Type B pancreatic cell (in vitro differentiated cells): ENCODE measurements at places on chromosomes 6 and 20.

- peaks cover 21% of the 10 kb centered on the region for H3K27me3 ChIP-seq
- no peak overlapping the region for H3K4me3 ChIP-seq
- DNase-seq, result no peak
- H3K27ac ChIP-seq, result no peak overlapping the region
- H3K36me3 ChIP-seq, result no peaks in the 10 kb centered on the region
These were observed 386.9 kb downstream of the CDH4 start for GRCh38 chr20:61638802-61639585.

DNA sequence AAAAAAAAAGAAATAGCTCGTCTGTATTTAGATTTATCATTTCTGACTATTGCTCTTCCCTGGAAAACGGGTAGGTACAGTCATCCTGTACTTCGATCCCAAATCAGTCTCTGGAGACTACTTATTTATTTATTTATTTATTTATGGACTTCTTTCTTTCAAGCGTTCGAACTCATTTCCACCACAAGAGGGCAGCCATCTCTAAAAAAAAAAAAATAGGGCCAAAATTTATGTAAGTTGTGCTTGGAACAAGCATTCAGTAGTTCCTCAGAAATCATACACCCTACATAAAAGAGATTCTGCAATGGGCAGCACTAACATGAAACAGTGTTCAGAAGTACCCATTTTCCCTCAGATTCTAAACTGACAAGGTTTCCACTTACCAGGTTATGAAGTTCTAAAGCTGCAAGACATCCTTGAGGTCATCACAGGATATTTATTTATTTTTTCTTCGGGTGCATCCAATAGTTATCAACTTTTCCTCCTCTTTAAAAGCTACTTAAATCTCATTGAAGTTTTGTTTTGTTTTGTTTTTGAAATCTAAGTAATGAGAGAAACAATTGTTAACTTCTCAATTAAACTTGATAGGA, 1.9 kb upstream of the BMP2 start:
- H3K4me1 ChIP-seq, result peaks cover 20% of the 10 kb centered on the region
- no peaks in the 10 kb centered on the region for H3K36me3 ChIP-seq
- H3K27me3 ChIP-seq, result peaks cover 43% of the 10 kb centered on the region
- no peak overlapping the region for H3K27ac ChIP-seq
- H3K4me3 ChIP-seq, result peak overlapping the region; percentile 74
- DNase-seq, result no peak

DNA sequence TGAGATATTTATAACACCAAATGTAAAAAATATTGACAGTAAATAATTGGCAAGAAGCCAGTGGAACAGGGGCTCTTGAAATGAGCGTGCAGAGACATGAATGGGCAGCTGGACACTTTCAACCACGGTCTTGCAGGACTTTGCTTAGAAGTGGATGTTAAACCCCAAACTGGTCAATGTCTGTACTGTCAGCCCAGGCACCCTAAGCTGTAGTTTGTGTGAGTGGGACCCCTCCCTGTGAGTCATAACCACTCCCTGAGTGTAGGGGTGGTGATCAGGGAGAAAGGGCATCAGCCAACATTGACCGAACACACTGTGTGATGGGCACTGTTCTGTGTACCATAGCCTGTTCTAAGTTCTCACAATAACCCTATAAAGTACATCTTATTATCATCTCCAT, 108.6 kb downstream of the FIG4 start:
- peaks cover 12% of the 10 kb centered on the region for H3K36me3 ChIP-seq
- DNase-seq, result no peak
- H3K27me3 ChIP-seq, result no peaks in the 10 kb centered on the region
- no peak overlapping the region for H3K27ac ChIP-seq

DNA sequence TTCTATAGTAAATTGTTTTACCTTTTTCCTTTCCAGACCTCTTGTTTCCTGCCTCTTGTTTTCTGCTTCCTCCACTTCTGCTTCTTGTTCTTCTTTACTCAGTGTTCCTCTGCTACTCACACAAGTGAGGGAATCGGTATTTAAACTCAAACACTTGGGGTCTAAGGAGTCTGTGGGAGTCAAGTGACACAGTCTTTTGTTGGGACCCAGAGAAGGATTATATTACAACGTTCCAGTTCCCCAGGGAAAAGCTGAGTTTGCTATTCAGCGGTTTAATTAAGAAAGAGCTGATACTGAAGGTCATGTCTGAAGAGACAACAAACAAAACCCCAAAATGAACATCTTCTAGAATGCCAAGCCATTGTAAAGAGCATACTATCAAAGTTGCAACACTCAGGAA, 107.8 kb upstream of the CITED2 start:
- no peaks in the 10 kb centered on the region for H3K27me3 ChIP-seq
- H3K27ac ChIP-seq, result peak overlapping the region; percentile 5
- H3K36me3 ChIP-seq, result no peaks in the 10 kb centered on the region
- peaks cover 31% of the 10 kb centered on the region for H3K4me1 ChIP-seq
- DNase-seq, result no peak
- peak overlapping the region; percentile 5 for H3K4me3 ChIP-seq

GRCh38 chr6:129947797-129948196, 70.6 kb upstream of the L3MBTL3 start:
- no peaks in the 10 kb centered on the region for H3K36me3 ChIP-seq
- H3K4me3 ChIP-seq, result no peak overlapping the region
- no peak overlapping the region for H3K27ac ChIP-seq
- DNase-seq, result no peak
- H3K27me3 ChIP-seq, result no peaks in the 10 kb centered on the region

- H3K4me1 ChIP-seq, result peaks cover 12% of the 10 kb centered on the region
- no peaks in the 10 kb centered on the region for H3K27me3 ChIP-seq
- no peak overlapping the region for H3K4me3 ChIP-seq
These were observed 101.6 kb downstream of the ATXN1 start for GRCh38 chr6:16659466-16660156.

GRCh38 chr6:47628448-47629272, 69.7 kb upstream of the ADGRF4 start:
- no peak for DNase-seq
- peaks cover under 1% of the 10 kb centered on the region for H3K4me1 ChIP-seq
- H3K36me3 ChIP-seq, result no peaks in the 10 kb centered on the region
- no peak overlapping the region for H3K4me3 ChIP-seq
- H3K27me3 ChIP-seq, result no peaks in the 10 kb centered on the region
- no peak overlapping the region for H3K27ac ChIP-seq

- no peaks in the 10 kb centered on the region for H3K36me3 ChIP-seq
- H3K4me1 ChIP-seq, result peaks cover 15% of the 10 kb centered on the region
- no peak for DNase-seq
- no peaks in the 10 kb centered on the region for H3K27me3 ChIP-seq
These were observed 66.6 kb upstream of the CCN6 start for GRCh38 chr6:111987295-111987694.

DNA sequence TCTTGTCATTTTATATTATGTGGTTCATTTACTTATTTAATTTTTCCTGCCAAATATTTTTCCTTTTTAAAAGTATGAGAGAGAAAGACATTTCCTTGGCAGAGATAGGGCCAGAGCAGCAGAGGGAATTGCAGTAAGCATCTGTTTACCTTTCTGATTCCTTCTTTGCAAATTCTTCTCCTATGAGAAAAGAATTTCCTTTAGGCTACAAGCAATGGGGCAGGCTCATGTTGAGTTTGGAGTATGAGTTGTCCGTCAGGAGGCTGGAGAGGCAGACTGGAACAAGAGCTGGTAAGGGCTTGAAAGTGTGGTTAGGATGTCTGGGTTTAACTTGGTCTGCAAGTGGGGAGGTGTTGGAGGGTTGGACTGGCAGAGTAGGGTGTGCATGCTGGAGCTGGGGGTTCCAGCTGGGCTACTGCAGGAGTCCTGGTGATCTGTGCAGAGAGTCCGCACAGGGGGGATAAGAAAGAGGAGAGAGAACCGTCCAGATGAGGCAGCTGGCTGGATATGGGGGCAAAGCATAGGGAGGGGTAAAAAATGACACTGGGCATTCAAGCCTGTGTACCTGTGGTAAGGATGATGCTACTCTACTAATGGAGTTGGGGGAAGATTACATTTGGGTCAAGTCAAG, 19.7 kb downstream of the TIAM2 start:
- no peaks in the 10 kb centered on the region for H3K36me3 ChIP-seq
- H3K4me3 ChIP-seq, result no peak overlapping the region
- H3K27me3 ChIP-seq, result no peaks in the 10 kb centered on the region
- DNase-seq, result no peak
- H3K4me1 ChIP-seq, result peaks cover 30% of the 10 kb centered on the region

GRCh38 chr6:90025523-90026061, 131.3 kb downstream of the GJA10 start:
- H3K36me3 ChIP-seq, result no peaks in the 10 kb centered on the region
- H3K27me3 ChIP-seq, result no peaks in the 10 kb centered on the region
- no peak overlapping the region for H3K27ac ChIP-seq
- DNase-seq, result no peak
- H3K4me3 ChIP-seq, result peak overlapping the region; percentile 6

GRCh38 chr6:139003751-139004150, 15.7 kb upstream of the REPS1 start:
- H3K36me3 ChIP-seq, result no peaks in the 10 kb centered on the region
- peaks cover 4% of the 10 kb centered on the region for H3K4me1 ChIP-seq
- H3K4me3 ChIP-seq, result no peak overlapping the region
- no peak overlapping the region for H3K27ac ChIP-seq
- DNase-seq, result no peak

GRCh38 chr20:46356195-46357029, 48.1 kb upstream of the CDH22 start:
- peaks cover 18% of the 10 kb centered on the region for H3K4me1 ChIP-seq
- H3K27me3 ChIP-seq, result no peaks in the 10 kb centered on the region
- no peak overlapping the region for H3K27ac ChIP-seq
- H3K4me3 ChIP-seq, result no peak overlapping the region

DNA sequence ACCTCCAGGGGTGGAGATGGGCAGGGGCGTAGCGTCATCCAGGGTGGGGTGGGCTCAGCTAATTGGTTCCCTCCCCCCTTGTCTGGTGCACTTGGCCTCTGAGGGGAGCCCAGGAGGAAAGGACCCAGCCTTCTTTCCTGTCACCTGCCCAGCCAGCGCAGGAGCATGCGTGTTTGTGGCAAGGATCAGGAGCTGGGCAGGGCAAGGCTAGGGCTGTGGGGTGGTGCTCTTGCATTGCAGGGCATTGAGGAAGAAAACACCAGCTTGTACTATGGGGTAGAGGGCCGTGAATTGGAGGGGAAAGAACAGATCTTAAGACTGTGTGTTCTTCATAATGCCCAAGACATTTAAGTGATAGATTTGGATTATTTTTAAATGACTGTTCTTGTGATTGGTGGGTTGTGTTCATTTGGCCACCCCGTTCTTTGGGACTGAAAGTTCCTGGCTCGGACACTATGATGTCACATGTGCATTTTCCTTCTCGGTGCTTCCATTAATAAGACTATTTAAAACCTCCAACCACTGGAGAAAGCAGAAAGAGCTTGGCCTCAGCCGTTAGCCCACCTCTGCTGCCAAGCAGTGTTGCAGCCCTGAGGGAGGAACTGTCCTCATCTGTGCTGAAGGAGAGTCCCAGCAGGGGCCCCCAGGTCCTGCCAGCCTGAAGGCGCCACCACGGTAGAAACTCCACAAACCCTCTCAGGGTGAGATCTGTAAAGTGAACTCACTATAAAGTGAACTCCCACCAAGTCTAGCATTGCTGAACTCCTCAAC, 136.2 kb upstream of the INSM1 start:
- no peak overlapping the region for H3K27ac ChIP-seq
- peaks cover 8% of the 10 kb centered on the region for H3K27me3 ChIP-seq
- H3K36me3 ChIP-seq, result no peaks in the 10 kb centered on the region
- H3K4me1 ChIP-seq, result peaks cover 8% of the 10 kb centered on the region

- peak overlapping the region; percentile 65 for H3K27ac ChIP-seq
- DNase-seq, result no peak
- H3K4me3 ChIP-seq, result no peak overlapping the region
- no peaks in the 10 kb centered on the region for H3K4me1 ChIP-seq
These were observed 73.4 kb downstream of the REPS1 start for GRCh38 chr6:138914701-138915100.
